ENCODE measurements at places on chromosomes 1 and 21.
A peak's percentile ranks its signal among the peaks of the same experiment; 100 is the strongest.

DNA sequence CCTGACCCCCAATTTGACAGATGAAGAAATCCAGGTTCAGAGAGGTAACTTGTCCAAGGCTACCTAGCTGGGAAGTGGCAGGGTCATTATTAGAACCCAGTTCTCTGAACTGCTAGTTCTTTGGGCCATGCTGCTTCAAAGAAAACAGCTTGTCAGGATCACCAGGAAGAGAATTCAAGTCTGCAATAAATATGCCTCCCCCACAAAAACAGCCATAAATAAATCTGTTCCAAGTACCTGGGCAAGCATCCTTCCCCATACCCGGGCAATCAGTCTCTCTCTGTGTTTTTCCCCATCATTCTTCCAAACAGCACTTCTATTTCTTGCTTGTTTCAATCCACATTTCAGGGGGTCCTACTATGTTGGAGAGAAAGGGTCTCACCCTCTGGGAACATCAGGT is 34.1 kb downstream of the SLC9A1 start:
- DNase-seq: no peak

DNA sequence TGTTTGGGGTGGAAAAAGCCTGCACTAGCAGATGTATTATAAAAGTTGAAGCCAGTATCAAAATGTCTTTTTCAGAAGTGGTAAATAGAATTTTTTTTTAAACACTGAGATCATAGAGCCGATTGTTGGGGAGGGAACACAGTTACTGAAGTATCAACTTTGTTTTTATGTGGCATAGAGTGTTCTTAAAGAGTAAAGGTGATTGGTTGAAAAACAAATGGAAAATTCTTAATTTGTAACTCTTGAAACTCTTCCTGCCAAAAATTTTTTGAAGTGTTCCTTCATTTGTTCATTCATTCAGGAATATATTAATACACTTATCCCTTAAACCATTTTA is 83.3 kb downstream of the DISP1 start:
- no peak for DNase-seq

GRCh38 chr1:7695497-7696117 is 75.5 kb upstream of the VAMP3 start:
- no peak for DNase-seq

DNA sequence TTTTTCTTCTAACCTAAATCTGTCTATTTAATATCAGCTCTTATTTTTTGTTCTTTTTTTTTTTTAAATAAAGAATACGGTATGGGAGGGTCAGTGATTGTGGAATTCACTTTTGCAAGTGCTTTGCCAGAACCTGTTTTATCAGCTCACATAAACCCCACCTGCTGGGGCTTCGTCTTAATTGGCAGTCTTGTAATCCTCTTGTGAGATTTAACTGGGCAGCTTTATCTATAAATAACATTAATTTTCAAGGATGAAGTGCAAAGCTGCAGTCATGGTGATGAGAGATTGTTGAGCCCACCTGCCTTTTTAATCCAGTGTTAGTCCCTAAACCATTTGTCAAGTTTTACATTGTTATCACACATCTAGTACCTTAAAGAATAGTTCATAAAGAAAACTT is 18.2 kb upstream of the PDC start:
- DNase-seq: no peak

- DNase-seq: no peak
Observed at GRCh38 chr1:89125240-89125912, 538 bp downstream of the GBP2 start.

- no peak for DNase-seq
Observed at GRCh38 chr1:72177711-72178110, 104.6 kb downstream of the NEGR1 start.

DNA sequence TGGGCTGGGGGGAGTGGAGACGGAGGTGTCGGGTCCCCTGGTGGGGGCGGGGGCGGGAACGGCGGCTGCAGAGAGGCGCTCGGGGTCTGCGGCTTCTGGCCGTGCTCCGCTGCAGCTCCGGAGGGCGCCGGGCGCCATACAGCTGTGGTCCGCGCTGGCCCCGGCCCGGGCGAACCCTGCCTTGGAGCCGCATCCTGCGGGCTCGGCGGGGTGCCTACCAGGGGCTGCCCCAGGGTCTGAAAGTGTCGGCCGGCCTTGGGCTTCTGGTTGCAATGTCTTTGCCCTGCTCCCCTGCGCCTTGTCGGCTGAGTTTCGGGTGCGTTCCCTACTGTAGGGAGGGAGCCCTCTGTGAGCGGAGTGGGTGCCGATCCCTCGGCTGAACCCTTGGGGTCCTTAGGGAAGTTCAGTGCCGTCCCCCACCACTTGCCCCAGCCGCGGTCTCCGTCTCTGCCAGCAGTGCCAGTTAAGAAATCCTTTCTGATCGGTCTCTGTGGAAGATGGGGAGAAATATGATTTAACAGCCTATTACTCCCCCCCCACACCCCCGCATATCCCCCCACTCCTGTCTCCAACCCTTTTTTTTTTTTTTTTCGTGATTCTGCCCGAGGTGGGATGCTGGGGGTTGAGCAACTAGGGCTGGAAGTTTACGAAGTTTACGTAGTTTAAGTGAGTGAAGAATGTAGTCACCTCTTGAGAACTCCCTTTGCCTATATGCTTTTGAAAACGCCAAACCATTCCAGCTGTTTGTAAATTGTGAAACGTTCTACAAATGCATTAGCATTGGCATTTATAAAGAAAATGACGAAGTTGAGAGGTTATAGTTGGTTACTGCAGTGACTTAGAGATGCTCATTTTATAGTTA is 588 bp downstream of the NEXN start:
- no peak for DNase-seq

GRCh38 chr1:77400781-77401180 is 119.0 kb downstream of the AK5 start:
- no peak for DNase-seq

- no peak for DNase-seq
Observed at GRCh38 chr1:151993084-151993733, 450 bp downstream of the S100A10 start.

GRCh38 chr1:200217703-200218102 is 190.2 kb downstream of the NR5A2 start:
- no peak for DNase-seq

DNA sequence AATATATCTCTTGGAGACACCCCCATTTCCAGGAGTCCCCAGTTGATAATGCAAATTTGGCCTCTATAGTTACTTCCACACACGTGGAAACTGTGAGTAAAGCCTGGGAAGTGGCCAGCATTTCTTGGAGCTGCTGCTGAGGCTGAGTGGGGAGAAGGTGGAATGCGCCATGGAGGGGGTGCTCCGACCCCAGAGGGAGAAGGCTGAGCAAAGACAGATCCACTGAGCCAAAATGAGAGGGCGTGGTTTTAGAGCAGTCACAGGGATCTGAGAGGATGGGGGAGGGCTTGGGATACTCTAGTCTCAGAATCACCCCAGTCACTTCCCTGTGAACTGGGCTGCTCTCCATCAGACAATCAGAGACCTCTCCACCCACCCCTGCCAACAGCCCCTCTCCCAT is 38.7 kb downstream of the TRIM62 start:
- DNase-seq: no peak

DNA sequence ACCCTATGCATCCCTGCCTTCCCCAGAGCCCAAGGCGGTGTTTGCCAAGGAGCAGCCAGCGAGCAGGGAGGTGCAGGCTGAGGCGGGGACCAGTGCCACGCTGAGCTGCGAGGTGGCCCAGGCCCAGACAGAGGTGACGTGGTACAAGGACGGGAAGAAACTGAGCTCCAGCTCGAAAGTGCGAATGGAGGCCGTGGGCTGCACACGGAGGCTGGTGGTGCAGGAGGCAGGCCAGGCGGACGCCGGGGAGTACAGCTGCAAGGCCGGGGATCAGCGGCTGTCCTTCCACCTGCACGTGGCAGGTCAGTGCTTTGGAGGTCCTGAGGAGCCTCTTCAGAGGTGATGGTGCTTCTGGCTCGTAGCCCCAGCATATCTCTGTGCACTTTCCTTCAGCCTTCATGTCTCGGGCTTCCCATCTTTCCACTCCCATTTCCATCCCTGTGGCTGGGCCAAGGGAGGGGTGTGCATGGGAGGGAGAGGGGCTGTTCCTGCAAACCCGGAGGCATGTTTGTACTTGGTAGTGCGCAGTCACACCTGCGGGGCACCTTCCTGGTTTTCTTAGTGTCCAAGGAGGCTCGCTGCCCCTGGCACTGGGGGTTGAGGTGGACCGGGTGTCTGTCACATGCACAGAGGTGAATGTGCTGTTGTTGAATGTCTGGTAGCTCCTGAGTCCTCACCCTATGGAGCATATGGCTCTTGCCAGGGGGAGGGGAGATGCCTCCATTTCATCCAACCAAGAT is 56.4 kb downstream of the OBSCN start:
- no peak for DNase-seq

DNA sequence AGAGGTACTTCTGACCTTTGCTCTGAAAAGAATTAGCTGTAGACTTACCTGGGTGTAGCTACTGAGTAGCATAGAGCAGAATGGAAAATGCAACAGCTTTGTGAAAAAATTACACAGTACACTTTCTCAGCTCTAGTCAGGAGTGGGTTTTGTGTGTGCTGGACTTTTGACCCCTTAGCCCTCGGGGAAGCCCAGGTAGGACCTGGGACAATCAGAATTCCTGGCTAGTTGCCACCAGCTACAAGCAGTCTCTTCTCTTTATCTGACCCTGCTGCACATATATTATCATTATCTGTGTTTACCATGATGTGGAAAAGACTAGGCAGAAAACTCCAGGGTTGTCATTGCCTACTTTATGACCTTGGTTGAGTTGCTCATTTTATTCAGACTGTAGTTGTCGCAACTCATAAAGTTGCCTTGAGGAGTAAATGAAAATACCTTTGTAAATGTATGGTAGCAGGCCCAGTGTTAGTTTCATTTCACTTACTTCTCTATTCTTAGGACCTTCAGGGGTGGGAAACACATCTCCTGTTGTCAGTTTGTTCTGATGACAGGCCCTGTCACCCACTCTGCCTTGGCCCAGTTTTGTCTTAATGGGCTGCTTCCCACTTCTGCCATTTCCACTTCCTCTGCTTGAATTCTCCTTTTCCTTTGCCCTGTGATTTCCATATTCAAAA is 5.4 kb downstream of the NEK7 start:
- no peak for DNase-seq

DNA sequence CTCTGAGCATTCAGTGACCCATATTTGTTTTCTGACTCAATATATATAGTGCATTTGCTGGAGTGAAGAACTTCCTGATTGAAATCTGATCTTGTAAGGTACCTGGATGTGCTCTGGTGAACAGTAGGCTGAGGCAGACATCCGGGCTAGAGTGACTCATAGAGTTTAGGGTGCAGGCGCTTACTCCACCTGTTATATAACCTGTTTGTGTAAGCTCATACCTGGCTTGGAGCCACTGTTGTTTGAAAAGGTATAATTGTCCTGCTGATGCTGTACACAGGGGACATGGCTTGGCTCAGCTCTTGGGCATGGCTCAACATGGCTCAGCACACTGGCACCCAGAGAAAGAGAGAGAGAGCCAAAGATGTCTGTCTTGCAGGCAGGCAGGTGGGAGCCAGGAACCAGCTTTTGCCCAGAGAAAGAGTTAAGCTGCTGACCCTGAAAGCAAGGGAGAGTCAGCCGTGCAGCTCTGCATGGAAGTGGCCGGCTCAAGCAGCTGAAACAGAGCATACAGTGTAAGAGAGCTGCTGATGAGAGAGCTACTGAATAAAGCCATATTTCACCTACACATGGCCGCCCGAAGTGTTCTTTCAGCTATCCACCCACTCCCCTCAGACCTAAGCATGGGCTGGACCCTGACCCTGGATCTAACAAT is 43.2 kb downstream of the GJA5 start:
- peak; percentile 25 for DNase-seq

- DNase-seq: no peak
Observed at GRCh38 chr1:82073659-82074058, 272.9 kb downstream of the ADGRL2 start.

Data from NCI-H2081 (cell line).